ENCODE measurements at places on chromosomes 5 and 9.
A peak's percentile ranks its signal among the peaks of the same experiment; 100 is the strongest.

DNA sequence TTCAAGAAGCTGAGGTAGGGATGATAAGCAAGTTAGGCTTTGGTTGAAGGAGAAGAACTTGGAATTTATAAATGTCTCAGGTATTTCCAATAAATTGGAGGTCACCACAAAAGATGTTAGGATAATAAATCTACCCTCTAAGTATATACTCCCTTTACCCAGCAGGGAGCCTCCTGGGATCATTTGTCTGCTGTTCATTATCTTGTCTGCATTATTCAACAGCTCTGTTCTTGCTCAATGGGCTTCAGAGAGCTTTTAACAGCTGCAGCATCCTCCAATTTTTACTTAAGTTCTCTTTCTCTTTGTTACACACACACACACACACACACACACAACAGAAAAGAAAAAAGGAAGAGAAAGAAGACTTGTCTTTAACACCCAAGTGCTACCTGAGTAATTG, 51.7 kb upstream of the VPS13A start:
- no peak for DNase-seq

- no peak for DNase-seq
Observed at GRCh38 chr5:140870221-140871201, 1.8 kb downstream of the PCDHA11 start.

DNA sequence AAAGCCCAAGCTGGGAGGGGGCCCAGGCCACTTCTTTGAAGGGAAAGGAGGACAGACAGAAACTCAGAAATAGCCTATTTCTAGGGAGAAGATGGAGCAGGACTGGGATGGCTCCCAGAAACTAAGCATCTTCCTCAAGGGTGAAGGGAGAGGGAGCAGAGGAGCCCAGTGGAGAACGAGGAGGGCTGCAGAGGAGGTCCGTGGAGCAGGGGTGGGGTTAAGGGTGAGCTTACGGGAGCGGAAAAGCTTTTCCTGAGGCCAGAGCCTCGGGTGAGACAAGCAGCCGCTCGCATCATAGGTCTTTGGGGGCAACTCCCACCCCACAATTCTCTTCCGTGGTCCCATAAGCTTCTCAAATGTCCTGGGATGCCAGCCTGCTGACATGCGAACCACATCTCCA, 127.1 kb upstream of the PHYKPL start:
- no peak for DNase-seq

GRCh38 chr9:126642010-126642744, 28.4 kb downstream of the LMX1B start:
- DNase-seq, result no peak

GRCh38 chr5:127944125-127944524, 139.4 kb upstream of the SLC12A2 start:
- no peak for DNase-seq

DNA sequence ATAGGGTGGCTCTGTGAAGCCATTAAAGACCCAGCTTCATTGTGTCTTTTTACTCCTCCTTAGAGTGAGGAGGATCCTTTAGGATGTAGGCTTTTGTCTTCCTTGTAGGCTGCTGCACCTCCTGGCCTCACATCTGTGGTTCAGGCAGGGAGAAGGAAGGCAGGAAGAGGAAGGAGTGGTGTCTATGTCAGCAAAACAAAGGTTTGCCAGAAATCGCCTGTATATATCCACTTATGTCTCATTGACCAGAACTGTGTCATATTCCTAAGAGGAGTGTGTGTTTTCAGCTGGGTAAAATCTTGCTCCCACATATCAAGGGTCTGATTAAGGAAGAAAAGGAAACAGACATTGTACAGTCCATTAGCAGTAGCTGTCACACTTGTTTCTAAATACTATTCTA, 213.8 kb downstream of the ARHGAP26 start:
- no peak for DNase-seq

DNA sequence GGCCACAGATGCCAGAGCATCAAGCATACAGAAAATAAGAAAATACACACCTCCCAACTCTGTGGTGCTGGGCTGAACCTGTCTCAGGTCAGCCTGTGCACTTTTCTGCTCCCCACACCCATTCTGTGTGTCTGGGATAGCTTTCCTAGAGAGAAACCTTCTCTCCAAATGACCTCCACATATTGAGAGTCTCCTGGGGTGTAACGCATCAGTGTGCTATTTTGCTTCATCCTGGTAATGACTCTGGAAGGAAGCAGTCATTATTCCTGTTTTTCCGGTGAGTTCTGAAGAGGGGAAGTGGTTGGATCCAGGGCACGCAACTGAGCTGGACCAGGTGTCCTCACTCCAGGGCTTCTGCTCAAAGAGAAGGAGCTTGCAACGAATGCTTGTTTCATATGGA, 73.2 kb upstream of the SH3PXD2B start:
- no peak for DNase-seq

GRCh38 chr9:19160085-19160484, 32.8 kb upstream of the PLIN2 start:
- DNase-seq, result no peak

DNA sequence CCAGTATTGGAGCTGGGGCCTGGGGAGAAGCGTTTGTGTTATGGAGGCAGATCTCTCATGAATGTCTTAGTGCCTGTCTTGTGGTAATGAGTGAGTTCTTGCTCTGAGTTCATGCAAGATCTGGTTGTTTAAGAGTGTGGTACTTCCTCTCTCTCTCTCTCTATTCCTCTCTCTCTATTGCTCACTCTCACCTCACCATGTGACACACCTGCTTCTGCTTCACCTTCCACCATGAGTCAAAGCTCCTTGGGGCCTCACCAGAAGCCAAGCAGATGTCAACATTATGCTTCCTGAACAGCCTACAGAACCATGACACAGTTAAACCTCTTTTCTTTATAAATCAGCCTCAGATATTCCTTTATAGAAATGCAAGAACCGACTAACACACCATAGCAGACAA, 242.7 kb upstream of the ADRA1B start:
- no peak for DNase-seq

GRCh38 chr9:99185934-99186333, 35.8 kb downstream of the ALG2 start:
- DNase-seq, result no peak

DNA sequence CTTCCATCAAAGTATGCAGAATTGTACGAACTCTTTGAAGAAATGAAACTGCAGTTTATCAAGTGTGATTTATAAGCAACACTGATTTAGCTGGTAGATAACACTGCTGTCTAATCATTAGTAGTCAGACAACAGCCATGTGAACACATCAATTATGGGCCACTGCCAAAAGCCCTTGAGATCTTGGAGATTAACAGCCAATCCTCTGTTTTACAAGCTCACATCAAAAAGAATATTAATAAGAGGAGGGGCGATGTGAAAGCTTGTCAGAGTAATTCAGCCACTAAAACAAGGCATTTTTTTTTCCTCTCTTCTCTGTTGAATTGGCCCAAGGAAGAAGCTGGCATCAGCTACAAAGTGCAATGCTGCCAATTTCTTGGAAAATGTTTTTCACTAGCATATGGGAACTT, 28.1 kb downstream of the ZNF608 start:
- no peak for DNase-seq

- no peak for DNase-seq
Observed at GRCh38 chr9:81999806-82000205, 11.2 kb downstream of the SPATA31D1 start.

- peak; percentile 45 for DNase-seq
Observed at GRCh38 chr5:146137967-146138403, 32.6 kb upstream of the PLAC8L1 start.

DNA sequence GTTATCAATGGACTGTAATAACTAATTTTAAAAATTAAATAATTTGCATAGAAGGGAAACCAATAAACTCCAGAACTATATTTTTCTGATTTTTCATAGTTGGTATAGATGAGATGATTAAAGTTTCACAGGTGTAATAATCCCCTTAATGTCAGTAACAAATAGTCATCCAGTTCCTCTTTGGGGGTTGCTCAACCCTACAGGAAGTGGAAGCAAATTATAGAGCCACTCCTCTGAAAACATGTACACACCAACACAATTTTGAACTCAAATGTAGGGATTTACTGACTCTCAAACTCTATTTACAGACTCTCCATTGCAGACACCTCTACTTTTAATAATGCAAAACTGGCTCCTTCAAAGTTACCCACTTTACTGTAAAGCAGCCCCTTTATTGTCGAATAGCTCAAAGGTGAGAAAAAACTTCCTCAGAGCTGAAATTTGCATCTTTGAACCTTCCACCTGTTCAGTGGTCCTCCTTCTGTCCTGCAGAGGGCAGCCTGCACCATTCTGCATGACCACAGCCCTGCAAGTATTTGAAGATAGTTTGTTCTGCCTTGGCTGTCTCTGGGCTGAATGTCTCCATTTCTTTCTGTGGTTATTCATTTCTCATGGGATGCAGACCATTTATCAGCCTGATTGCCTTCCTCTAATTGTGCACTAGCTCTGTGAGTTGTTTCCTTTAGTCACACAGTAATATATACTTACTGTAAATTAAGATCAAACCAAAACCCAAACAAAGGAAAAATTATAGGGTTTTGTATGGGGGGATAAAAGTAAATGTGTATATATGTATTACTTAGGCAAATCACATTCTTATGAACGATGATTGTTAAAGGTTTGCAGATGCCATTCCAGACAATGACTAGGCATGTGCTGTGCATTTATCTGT, 383.2 kb upstream of the SGCD start:
- peak; percentile 8 for DNase-seq

- DNase-seq, result no peak
Observed at GRCh38 chr5:115079924-115080623, 89.6 kb downstream of the TRIM36 start.

- no peak for DNase-seq
Observed at GRCh38 chr5:142849880-142850279, 79.7 kb downstream of the ARHGAP26 start.

DNA sequence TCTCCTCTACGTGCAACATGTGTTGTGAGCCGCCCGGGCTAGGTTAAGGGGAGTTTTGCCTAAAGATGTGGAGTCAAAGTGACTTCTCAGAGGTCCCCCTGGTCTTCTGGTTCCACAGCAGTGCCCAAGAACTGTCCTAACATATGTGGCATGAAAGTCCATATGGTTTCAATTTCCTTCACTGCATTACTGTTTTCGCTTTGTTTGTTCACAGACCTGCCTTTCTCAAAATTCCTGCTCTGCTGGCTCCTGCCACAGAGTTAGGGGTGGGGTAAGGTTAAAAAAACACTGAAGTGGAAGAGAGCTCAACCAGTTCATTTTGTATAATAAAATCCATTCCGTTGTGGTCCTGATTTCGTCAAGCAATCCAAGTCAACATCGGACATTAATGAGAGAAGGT, 289.4 kb downstream of the DMAC1 start:
- DNase-seq, result no peak

DNA sequence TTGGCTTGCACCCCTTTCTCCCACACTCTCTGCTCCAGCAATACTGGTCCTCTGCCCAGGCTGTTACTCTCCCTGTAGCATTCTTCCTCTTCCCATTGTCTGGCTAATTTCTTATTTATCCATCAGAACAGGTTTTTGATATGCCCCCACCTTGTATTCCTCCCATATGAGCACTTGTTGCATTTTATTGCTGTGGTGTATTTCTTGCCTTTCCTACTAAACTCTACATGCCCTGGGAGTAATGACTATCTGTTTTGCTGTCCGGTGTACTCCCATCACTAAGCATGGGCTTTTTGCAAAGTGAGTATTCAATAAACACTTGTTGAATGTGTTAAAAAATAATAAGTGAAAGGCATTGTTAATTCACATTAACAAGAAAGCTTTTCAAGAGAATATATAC, 104.3 kb upstream of the RANBP3L start:
- DNase-seq, result no peak

GRCh38 chr5:179801304-179802206, 5.1 kb downstream of the MGAT4B start:
- peak; percentile 54 for DNase-seq

GRCh38 chr5:159157552-159157951, 51.8 kb downstream of the RNF145 start:
- DNase-seq, result no peak

- no peak for DNase-seq
Observed at GRCh38 chr9:122060481-122060880, 32.6 kb downstream of the TTLL11 start.

GRCh38 chr9:129122133-129122532, 10.9 kb downstream of the PTPA start:
- DNase-seq, result no peak

DNA sequence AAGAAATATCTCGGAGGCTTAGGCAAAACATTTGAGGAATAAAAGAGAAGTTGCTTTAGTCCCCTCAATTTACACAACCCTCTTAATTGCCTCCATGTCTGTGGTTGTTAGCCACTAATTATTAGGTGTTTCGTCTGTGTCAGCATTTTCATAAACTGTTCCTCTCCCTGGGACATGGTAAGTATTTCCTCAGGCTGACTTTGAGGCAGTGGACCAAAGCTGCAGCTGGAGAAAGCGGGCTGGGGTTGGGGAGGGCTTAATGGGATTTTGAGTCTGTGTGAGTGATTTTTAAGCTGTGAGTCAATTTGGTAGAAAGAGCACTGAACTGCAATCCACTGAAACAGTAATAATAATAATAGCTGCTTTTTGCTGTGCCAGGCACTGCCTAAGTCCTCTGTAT, 13.0 kb upstream of the TTC1 start:
- DNase-seq, result no peak

- no peak for DNase-seq
Observed at GRCh38 chr9:76737154-76737902, 26.9 kb upstream of the PCA3 start.

GRCh38 chr5:148922606-148923005, 96.2 kb downstream of the ADRB2 start:
- DNase-seq, result no peak

DNA sequence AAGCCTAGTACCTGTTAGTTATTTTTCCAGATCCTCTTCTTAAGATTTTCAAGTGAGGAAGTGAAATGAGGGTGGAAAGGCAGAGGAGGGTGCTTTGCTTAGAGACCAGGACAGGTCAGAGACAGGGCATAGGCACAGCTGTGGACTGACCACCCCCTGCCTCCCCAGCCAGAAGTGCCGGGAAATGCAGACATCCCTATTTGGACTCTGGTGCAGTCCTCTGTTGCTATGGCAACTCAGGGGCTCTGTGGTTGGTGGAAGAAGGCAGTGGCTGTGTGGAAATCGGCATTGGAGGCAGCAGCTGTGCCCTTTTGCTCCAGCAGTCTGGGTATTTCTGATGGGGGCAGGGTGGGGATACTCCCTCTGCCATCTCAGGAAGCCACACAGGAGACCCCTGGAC, 43.3 kb upstream of the NDFIP1 start:
- peak; percentile 64 for DNase-seq

GRCh38 chr5:1793301-1793740, 6.3 kb downstream of the MRPL36 start:
- DNase-seq, result no peak

GRCh38 chr5:32058101-32058500, 116.0 kb downstream of the GOLPH3 start:
- DNase-seq, result no peak

- DNase-seq, result no peak
Observed at GRCh38 chr9:23081377-23081776, 634.8 kb downstream of the DMRTA1 start.

DNA sequence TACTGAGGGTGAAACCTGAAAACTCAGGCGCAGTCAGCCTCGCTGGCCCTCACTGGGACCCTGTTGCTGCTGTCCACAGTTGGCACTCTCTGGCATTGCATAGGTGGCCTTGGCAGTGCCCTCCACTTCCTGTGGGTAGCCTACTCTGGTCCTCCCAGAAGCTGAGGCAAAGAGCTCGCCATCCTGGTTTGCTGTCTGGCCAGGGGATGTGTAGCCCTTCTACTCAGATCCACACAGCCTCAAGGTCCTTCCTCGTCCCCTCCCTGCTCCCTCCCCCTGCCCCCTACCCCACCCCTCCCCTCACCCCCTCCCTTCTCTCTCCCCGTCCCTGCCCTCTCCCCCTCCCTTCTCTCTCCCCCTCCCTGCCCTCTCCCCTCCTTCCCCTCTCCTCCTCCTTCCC, 176.0 kb downstream of the OLFM1 start:
- no peak for DNase-seq
